ENCODE measurements at places on chromosomes 2 and 18.

GRCh38 chr2:61463769-61464475, 7.0 kb downstream of the USP34 start:
- no peak for DNase-seq

- peak; percentile 82 for DNase-seq
These were observed 138.0 kb downstream of the CTIF start for GRCh38 chr18:48676756-48677368.

- no peak for DNase-seq
These were observed 128.4 kb upstream of the CCDC85A start for GRCh38 chr2:56055405-56055804.

GRCh38 chr2:143877056-143877455, 642.9 kb downstream of the ZEB2 start:
- DNase-seq = no peak

GRCh38 chr18:65255417-65255816, 495.4 kb upstream of the CDH7 start:
- DNase-seq = no peak

Data from right forelimb (tissue), 1 donor.